ENCODE measurements at places on chromosomes 1 and 21.

- DNase-seq = no peak
Measured at GRCh38 chr1:33897092-33897725, 33.3 kb downstream of the HMGB4 start.

GRCh38 chr1:111234866-111235265 is 7.4 kb downstream of the CHI3L2 start:
- no peak for DNase-seq

- DNase-seq = no peak
Measured at GRCh38 chr1:94298861-94299260, 61.5 kb upstream of the ARHGAP29 start.

DNA sequence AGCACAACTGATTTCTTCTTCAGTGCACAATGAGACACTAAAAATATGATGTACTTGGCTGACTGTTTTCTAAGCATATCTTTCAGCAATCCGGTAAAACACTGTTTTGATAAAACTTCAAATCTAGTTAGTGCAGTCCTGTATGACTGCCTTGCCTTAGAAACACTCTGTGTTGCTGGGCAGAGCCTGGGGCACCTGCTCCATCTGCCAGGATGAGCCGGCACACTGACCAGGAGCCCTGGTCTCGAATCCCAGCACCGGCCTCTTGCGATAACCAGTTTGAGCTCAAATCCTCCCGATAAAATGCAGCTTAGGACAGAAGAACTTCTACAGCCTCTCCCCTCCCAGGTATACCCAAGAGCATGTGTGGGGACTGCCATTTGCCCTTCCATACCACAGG is 199.5 kb downstream of the SIPA1L2 start:
- DNase-seq = no peak

- no peak for DNase-seq
Measured at GRCh38 chr1:31221072-31221471, 18.6 kb downstream of the NKAIN1 start.

DNA sequence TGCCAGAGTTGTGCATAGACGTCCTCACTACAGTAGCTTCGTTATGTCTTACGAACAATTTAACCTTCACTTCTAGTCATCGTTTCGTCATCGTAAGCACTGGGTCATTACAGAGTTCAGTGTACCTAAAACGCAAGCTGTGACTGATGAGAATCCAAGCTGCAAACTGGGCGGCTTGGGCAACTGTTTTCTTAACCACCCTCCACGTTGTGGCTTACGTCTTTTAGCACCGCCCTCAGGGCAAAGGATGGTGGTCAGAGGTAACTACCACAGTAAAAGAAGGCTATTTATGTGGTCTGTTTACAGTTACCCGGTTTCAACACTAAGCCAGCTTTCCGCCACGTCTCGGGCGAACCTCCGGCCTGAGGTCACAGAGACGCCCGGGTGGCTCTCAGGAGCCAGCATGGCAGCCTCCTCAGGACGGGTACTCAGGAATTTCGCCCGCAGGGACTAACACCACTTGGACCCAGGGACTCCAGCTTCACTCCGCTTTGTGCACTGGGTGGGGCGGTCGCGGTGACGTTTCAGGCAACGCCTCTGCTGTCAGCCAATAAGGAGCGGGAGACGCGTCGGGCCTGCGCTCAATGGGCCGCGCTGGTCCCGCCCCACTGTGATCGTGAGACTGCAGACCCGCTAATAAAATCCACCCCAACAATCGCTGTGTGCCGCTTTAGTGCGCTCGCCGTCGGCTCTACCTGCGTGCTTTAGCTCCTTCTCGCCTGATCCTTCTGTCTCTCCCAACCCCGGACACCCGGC is at the start of gene CTH:
CTH (plus strand) TSS at position 665 of the 756 bp plus-strand sequence. CDS start 148 bp downstream, outside the sequence.
- peak; percentile 96 for DNase-seq

GRCh38 chr1:34926156-34926555 is 3.3 kb downstream of the DLGAP3 start:
- DNase-seq = no peak

DNA sequence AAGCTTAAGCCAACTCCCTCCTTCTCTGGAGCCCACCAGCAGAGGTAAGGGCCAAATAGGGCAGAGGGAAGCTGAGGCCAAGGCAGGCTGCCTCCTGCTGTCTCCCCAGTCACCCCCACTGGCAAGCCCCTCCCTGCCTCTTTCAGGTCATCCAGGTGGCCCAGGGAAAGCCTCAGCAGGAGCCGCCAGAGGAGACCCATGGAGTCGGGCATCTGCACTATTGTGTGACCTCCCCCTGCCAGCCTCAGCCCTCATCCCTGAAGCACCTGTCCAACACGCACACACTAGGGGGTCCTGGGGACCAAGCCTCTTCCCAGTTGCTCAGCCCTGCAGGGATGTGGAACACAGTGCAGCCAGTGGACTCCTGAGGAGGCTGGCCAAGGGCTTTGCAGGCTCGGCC is 5.3 kb upstream of the NAXE start:
- no peak for DNase-seq

Measured in liver (tissue), 10 donors.